GM04504 (cell line): ENCODE measurements at places on chromosomes 11 and 22.
A peak's percentile ranks its signal among the peaks of the same experiment; 100 is the strongest.

DNA sequence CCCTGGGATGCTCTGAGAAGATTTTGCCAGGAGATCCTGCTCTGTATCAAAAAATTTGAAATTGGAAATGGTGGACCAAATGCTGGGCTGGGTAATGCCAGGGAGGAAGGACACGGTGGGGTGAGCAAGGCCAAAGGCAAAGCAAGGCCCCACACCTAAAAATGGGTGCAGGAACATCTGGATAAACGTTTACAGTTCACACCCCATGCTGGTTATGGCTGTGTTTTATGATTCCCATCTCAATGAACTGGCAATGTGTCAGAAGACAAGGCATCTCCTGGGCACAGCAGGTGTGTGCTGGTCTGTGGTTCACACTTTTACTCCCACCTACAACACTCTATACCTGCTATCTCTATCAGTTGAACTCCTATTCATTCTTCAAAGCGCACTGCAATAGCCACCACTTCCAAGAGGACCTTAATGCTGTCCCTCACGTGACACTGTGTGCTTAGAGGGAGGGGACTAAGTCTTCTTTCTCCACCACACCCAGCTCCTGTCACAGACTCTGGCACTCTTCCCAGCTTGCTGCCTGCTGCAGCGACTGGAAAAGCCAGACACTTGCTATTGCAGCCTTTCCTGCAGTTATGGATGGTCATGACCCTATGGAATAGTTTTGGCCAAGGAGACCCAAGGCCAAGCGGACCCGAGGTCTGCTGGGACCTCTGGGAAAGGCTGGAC, 277.5 kb downstream of the CTTN start:
- no peak for DNase-seq

- DNase-seq, result no peak
Measured at GRCh38 chr11:79314906-79315689, 125.7 kb downstream of the TENM4 start.

- DNase-seq, result no peak
Measured at GRCh38 chr22:49192857-49193250, 634.8 kb downstream of the BRD1 start.

DNA sequence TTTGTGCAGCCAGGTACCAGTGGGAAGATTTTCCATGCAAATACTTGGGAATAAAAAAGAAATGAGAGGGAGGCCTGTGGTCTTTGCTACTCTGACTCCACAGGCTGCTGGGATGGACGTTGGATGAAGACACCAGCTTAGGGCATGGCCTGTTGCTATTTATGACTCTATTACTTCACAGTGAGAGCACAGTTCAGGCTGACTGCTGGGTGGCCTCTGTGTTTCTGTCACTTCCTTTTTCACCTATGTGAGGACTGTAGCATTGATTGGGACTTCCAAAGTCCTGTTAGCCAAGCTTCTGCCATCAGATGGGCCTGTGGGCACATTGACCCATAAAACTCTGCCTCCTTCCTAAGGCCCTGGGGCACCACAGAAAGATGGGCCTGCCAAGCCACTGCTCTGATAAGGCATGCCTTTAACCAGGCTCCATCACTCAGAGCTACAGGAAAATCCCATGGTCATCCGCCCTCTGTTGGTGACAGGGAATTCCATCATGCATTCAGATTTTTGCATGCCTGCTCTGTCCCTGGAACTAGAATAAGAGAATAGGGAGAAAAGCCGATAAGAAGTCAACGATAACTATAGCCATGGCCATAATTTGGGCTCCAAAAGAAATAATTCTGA, 64.6 kb downstream of the KCNJ1 start:
- no peak for DNase-seq

DNA sequence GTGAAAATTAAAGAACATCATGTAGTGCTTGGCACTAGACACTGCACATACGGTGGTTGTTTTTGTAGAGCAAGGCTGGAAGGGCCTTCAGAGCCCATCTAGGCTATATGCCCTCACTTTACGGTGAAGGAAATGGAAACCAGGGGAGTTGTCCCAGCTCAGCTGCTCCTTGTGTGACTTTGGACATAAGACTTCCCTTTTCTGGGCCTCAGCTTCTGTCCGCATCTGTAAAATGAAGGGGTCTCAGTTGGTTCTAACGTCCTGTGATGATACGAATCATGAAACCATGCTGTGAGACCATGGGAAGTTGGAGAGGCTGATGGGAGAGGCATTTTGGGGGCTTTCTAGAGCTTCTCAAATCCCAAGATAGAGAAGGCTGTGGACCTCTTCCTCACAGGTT, 4.7 kb downstream of the KCNE3 start:
- no peak for DNase-seq

- DNase-seq, result no peak
Measured at GRCh38 chr11:103294516-103294915, 185.3 kb downstream of the DYNC2H1 start.

DNA sequence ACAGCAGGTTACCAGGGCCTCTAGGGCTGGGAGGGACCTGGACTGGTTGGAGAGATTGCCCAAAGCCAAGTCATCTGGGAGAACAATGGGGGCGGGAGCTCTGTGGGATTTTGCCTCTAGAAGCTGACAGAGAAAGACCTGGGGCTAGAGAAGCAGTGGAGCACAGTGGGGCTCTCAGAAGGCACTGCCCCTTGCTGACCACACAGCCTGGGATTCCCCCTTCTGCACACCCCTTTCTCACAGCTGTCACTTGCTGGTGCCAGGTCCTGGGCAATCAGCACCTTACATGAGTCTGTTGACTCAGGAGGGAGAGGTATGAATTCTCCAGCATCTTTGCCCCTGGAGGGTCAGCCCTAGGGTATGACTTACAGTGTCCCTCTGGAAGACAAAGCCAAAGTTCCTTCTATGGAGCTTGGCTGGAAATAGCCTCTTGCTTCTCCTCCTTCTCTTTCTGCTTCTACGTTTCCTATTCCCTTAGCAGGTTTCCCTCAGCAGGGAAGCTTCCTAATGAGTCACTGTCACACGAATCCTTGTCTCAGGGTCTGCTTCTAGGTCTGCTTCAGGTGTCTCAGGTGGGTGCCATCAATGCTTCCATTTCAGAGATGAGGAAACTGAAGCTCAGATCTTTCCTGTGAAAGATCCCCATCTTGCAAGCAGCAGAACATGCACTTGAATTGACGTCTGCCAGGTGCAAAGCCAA, 27.0 kb downstream of the GDPD5 start:
- peak; percentile 28 for DNase-seq

DNA sequence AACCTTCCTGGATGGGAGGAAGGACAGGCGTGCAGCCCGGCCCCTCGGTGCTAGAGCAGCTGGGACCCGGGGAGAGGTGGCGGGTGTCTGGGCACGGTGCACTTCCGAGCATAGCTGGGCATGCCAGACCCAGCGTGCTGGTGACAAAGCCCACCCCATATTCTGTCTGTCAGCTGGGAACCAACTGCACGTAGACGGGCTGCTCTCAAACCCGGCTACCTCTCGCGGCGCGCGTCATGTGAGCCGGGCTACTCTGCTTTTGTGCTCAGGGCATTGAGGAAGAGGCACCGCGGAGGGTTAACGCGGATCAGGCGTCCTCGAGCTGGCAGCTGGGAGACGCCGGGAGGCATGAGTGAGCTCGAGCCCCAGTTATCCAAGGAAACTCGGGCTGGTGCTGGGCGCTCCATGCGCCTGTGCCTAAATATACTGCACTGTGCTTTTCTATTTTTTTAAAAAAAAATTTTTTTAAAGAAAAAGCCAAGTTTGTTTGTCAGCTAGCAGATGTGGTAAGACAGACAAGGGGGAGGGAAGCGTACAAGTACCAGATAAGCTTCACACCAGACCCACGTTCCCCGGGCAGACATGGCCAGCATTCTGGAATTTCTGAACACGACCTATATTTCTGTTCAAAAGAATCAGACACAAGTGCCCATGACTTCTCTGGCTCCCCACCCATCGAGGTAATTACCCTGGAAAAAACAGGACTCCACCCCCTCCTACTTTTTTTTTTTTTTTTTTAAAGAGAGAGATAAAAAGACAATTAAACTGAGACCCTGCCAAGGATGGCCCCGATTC, 425.6 kb downstream of the SHANK2 start:
- no peak for DNase-seq

- no peak for DNase-seq
Measured at GRCh38 chr11:81647374-81647773, 1086.3 kb downstream of the FAM181B start.

GRCh38 chr11:2940147-2940920, 11.1 kb upstream of the PHLDA2 start:
- no peak for DNase-seq

GRCh38 chr11:38476808-38477575, 1879.0 kb upstream of the RAG2 start:
- no peak for DNase-seq

- DNase-seq, result no peak
Measured at GRCh38 chr11:116646191-116646590, 126.6 kb downstream of the BUD13 start.

DNA sequence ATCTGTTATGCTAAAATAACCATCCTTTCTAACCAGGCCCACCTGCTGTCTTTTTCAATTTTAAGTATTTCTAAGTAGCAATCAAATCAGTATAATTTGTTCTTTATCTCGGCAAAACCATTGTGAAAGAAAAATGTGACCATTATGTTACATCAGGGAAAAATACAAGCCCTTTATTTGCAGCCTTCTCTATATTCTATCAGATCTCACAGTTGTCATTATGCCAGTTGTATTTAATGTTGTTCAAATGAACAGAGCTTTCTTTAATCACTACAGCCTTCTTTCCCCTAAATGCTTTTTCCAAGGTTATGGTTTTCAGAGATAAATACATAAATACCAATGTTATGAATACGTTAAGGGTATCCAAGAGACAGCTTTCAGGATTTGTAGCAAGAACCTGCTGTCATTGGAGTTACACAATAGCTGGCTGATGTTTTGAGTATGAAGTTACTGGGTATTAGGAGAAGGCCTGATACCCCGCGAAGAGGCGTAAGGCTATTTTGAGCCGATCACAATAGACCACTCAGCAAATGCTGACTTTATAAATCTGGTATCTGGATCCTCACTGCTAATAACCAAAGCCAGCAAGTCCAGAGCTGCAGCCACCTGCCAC, 406.3 kb downstream of the CADM1 start:
- DNase-seq, result no peak

- peak; percentile 35 for DNase-seq
Measured at GRCh38 chr22:27752771-27753170, 48.8 kb downstream of the MN1 start.

GRCh38 chr11:19419021-19419750, 178.4 kb upstream of the E2F8 start:
- DNase-seq, result peak; percentile 40

GRCh38 chr11:130553306-130553705, 104.9 kb downstream of the ADAMTS15 start:
- peak; percentile 60 for DNase-seq

DNA sequence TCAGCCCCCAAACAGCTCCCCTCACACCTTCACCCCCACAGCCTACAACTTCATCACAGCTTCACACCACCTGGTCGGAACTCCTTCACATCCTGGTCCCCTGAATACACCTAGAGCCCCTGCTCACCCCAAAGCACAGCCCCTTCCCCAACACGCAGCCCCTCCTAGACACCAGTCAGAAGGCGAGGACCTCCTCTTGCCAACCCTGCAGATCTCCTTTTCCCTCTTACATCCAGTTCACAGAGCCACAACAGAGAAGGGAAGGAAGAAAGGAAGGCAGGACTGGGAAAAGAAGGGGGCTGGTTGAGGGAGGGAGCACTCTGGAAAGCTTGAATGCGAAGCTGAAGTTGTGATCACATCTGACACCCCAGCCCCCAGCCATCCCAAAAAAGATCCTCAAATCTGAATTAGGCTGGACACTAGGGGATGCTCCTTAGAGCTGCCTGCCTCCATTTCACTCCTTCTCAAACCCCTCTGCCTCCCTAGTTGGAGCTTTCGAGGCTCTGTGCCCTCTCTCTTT, 629 bp downstream of the CCKBR start:
- DNase-seq, result no peak

- DNase-seq, result no peak
Measured at GRCh38 chr11:63683133-63683991, 2.1 kb downstream of the RTN3 start.

DNA sequence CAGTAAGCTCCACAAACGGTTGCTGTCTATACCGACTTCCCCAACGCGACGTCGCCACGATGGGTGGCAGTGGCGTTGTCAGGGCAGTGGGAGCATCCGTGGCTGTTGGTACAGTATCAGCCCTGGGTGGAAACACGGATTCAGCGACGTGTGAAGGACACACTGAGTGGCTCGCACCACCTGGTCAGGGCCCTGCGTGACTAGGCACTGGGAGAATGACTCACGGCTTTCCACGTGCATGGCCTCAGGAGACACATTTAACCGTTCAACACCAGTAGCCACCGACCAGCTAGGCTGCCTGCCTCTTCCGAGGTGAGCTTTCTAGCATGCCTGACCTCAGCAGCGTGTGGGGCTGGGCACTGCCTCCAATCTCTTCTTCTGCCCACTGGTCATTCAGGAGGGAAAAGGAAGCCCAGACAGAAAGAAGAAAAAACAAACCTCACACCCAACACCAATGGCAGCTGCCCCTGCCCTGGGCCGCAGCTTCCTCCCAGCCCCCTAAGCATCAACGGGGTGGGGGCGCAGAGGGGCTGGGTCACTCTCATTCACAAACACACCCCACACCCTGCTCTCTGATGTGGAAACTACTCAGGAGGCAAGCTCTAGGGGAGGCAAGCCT, 59.0 kb downstream of the MYH9 start:
- peak; percentile 69 for DNase-seq

DNA sequence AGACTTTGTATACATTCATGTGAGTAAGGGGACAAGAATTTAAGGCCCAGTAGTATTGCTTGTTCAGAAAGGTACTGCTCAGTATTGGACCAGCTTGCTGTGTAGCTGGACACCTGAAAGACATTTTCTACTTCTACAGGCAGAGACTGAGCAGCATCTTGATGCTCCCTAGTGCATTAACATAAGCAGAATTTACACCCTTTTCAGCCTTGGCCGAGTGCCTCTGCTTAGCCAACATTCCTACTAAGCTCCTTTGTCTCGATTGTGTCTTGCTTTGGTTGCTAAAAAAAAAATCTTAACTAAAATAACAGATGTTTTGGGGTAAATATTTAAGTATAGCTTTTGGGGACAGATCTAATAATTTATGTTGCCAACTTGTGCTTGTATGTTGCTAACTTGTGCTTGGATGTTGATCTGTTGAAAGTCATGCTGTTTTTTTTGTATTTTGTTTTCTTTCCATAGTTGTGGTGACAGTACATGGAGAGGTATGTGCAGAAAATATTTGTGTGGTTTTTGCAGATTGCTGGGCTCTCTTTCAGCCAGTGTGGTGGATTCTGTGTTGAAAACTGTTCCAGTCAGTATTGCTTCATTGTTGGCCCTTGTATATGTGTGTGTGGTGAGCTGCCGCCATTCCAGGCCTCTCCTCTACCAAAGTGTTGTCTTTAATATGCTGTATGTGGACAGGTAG, 3.7 kb downstream of the PTS start:
- DNase-seq, result peak; percentile 76

GRCh38 chr22:28223826-28224225, 304.8 kb upstream of the PITPNB start:
- no peak for DNase-seq
